ENCODE measurements at places on chromosomes 11 and 22. TPM values are rescaled to one million over a fixed set of nuclear protein-coding genes. Genes with fewer than 3 reads are reported as not detected.

The LINC01488 gene
- polyA plus RNA-seq: not detected

DNA sequence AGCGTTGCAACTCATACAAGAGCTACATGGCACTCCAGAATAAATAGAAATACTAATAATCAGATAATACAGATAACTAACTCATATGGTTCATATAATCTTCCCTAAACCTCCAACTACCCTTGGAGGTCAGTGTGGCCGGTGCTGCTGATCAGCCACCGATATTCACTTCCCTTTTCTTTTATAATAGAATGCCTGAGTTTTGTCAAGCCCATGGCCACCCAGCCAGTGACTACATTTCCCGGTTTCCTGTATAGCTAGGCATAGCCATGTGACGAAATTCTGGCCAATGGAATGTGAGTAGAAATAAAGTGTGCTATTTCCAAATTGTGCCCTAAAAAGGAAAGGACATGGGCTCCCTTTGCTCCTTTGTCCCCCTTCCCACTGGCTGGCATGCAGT is 5.9 kb upstream of the CAT start:
- H3K36me3 ChIP-seq: no peaks in the 10 kb centered on the region
- H3K4me3 ChIP-seq: no peak overlapping the region
- no peak for DNase-seq
- no peaks in the 10 kb centered on the region for H3K4me1 ChIP-seq

The ISX gene
- polyA plus RNA-seq: not detected

The ROBO4 gene
- polyA plus RNA-seq: 23.6 TPM

- H3K36me3 ChIP-seq: no peaks in the 10 kb centered on the region
- no peaks in the 10 kb centered on the region for H3K27me3 ChIP-seq
- H3K27ac ChIP-seq: no peak overlapping the region
- DNase-seq: no peak
These were observed 2.3 kb upstream of the APOA4 start for GRCh38 chr11:116825434-116825833.

The AIFM3 gene
- polyA plus RNA-seq: 49.0 TPM

- H3K27me3 ChIP-seq: no peaks in the 10 kb centered on the region
- peak overlapping the region; percentile 43 for H3K27ac ChIP-seq
- no peak overlapping the region for H3K4me3 ChIP-seq
- H3K4me1 ChIP-seq: peaks cover 24% of the 10 kb centered on the region
- H3K36me3 ChIP-seq: peaks cover 63% of the 10 kb centered on the region
These were observed 4.4 kb downstream of the BACE1-AS start for GRCh38 chr11:117295438-117296137.

The RFPL2 gene
- 6.6 TPM for polyA plus RNA-seq

The VSTM5 gene
- polyA plus RNA-seq: 8.1 TPM

DNA sequence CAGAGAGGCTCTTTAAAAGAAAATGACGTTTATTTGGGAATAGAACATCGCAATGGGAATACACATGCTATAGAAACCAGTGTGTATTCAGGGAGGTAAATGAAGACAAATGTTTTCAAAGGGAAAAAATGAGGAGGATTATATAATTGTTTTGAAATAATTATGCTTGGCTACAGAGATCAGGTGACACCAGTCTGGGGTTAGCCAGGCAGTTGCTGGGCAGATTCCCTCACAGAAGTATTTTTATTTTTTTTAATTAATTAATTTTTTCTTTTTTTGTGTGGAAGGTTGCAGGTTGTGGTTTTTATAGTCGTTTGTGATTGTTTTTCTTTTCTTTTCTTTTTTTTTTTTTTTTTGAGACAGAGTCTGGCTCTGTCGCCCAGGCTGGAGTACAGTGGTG is 5.6 kb upstream of the STARD10 start:
- no peak for DNase-seq
- H3K4me3 ChIP-seq: no peak overlapping the region
- no peak overlapping the region for H3K27ac ChIP-seq

- H3K4me3 ChIP-seq: no peak overlapping the region
- H3K27ac ChIP-seq: no peak overlapping the region
- peaks cover 47% of the 10 kb centered on the region for H3K36me3 ChIP-seq
These were observed 26.0 kb upstream of the CYP2D6 start for GRCh38 chr22:42156598-42156997.

DNA sequence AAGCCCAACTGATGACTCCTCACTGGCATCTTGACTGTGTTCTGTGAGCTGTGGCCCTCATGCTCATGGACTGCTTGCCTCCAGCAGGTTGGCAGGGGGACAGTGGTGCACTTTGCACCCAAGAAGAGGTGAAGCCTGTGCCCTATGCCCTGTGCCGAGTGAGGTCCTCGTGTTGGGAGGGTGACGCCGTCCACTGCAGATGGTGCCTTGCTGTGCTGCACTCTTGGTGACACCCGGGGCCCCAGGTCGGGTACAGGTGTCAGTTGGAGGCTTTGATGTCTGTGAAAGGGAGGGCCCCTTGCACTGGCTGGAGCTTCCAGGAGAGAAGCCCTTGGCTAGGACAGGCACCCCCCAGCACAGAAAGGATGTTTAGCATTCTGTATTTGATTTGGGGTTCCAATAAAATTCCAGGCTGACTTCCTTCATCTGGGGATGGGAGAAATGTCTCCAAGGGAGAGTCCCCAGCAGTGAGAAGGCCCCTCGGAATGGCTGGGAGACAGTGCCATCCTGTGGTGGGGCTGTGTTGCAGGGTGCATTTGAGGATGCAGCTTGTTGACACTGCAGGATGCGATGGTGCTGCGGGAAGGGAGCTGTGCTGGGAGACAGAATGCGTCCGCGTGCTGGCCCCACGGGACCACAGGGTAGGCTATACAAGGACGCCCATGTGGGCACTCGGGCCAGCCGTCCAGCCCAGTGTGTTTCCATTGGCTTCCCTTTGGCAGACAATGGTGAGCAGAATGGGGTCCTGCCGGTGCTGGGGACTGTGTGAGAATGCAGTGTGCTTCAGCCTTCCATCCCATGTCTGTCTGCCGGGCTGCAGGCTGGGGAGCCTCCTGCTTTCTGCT is 2.5 kb upstream of the ZDHHC8 start:
- no peak for DNase-seq
- H3K4me1 ChIP-seq: peaks cover 35% of the 10 kb centered on the region
- H3K4me3 ChIP-seq: no peak overlapping the region
- no peak overlapping the region for H3K27ac ChIP-seq
